Left renal cortex interstitium (tissue), 4 donors: ENCODE measurements at places on chromosomes 6 and 20.

DNA sequence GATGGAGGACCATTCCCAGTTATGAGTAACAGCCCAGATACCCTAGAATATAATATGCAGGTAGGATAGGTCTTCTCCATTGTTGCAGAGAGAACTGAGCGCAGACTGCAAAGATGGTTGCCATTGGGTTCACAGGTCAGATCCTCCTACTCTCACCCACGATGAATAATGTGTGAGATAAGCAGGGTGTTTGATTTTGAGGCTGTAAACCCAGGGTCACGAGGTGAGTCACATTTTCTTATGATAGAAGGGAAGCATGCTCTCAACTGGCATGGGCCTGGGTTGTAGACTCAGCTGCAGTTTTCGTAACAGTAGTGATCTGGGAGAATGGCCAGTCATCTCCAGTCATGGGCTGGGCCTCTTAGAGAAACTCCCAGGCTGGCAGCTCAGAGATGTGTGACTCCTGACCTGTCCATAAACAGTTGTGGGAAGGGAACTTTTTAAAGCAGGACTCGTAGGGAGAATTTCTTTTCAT is 74.2 kb downstream of the CD164 start:
- no peak for DNase-seq

DNA sequence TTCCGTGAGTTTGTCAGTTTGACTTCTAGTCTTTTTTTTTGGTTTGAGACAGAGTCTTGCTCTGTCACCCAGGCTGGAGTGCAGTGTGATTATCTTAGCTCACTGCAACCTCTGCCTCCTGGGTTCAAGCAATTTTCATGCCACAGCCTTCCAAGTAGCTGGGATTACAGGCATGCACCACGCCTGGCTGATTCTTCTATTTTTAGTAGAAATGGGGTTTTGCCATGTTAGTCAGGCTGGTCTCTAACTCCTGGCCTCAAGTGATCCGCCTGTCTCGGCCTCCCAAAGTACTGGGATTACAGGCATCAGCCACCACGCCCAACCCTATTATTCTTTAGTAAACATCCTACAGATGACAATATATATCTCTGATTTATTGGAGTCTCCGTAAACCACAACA is 506.5 kb downstream of the PREX1 start:
- no peak for DNase-seq

- no peak for DNase-seq
Measured at GRCh38 chr6:168364793-168365421, 45.3 kb upstream of the DACT2 start.

DNA sequence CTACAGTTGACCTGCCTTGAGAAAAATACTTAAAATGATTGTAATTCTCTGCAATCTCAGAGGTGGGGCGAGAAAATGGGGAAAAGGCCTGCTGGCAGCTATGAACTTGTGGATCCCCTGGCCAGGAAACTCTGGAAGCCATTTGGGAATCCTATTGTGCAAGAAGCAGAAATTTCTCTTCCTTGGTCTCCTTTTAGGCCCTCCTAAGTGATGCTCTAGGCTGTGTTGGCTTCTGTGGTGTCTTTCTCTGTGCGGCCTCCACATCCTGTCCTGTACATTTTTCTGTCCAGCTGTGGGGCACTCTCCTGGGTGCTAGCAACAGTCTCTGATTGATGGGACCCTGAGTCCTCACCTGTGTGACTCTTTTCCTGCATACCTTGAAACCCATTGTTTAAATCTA is 290.9 kb downstream of the FARS2 start:
- no peak for DNase-seq

DNA sequence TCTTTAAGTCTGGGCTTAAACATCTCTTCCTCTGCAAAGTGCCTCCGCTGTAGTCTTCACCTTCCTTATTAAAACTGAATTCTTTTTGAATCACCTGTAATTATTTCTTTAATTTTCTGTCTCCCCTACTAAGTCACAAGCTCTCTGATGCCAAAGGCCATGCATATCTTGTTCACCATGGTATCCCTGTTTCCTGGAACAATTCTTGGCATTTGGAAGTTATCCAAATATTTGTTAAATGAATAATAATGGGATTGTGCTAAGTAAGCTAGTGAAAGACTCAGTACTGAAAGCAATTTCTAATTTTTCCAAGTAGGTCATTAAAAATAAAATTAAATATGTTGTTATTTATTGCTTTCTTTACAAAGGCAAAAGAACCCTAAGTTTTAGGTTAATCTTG is 12.2 kb downstream of the SNAP91 start:
- DNase-seq: no peak

- no peak for DNase-seq
Measured at GRCh38 chr6:121344539-121344938, 10.3 kb upstream of the TBC1D32 start.

GRCh38 chr6:159969204-159969912 is 476 bp downstream of the IGF2R start:
- DNase-seq: no peak

GRCh38 chr20:53872561-53873229 is 197.7 kb downstream of the BCAS1 start:
- no peak for DNase-seq

GRCh38 chr20:57048027-57048869 is 218.2 kb downstream of the BMP7 start:
- DNase-seq: no peak

- DNase-seq: peak; percentile 11
Measured at GRCh38 chr20:60138256-60139220, 180.3 kb downstream of the CDH26 start.

- DNase-seq: no peak
Measured at GRCh38 chr20:59676126-59676850, 71.9 kb downstream of the PHACTR3 start.

DNA sequence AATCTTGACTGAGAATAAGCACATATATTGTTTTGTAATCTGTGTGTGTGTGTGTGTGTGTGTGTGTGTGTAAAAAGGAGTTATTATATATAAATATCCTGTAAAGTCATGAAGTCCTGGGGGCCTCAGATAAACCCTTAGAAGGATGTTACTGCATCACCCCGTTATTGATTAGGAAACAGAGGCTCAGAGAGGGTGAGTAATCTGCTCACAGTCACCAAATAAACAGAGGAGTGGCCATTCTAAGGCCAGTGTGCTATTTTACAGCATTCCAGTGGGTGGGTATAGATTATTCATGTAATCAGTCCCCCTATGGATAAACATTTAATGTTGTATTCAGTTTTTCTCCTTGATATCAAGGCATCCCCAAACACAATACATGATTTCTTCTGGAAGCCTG is 87.1 kb downstream of the CDC5L start:
- DNase-seq: no peak

GRCh38 chr20:63846128-63846771 is 15.0 kb upstream of the ABHD16B start:
- no peak for DNase-seq

GRCh38 chr6:32941214-32941768 is 463 bp upstream of the HLA-DMB start:
- DNase-seq: no peak

DNA sequence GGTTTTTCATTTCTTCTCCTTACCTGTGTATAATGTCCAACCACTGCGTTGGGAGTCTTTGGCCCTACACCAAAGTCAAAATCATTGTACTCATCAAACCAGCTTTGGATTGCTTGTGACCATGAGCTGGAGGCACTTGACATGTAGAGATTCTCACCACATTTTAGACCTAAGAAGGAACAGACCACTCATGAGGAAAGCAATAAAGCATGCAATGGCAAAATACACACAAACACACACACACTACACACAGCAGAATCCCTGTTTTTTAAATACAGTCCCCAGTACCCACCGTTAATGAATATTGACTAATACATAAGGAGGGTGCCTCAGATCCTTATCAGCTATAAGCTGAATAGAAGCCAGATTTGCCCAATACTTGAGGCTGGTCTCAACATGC is 10.5 kb downstream of the CRISP3 start:
- DNase-seq: no peak

DNA sequence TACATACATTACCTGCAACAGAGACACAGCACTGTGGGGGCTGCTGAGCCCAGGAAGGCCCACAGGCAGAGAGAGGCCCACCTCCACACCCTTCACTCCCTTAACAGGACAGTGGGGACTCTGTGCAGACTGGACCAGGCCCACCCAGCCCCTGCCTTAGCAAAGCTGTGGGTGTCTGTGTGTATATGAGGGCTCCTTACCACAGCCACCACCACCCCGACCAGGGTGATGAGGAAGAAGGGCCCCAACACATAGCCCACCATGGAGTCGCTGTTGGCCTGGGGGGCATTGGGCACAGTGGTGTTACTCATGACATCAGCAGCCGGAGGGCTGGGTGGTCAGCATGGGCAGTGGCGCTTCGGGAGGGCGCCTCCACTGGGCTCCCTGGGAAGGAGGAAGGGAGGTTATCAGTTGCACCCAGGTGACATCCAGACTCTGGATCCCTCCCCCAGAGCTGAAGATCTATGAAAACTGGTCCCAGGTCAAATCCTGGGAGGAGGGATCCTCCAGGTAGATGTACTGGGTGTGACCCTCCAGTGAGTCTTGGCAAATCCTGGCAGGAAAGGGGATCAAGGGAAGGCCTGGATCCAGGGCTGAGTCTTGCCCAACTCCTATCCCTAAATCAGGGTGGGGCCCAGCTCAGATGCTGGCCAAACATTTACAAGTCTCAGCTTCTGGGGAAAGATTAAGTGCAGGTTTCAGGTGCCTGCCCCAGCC is 1.2 kb downstream of the SMIM29 start:
- no peak for DNase-seq

GRCh38 chr6:170346649-170347048 is 40.1 kb downstream of the FAM120B start:
- no peak for DNase-seq

DNA sequence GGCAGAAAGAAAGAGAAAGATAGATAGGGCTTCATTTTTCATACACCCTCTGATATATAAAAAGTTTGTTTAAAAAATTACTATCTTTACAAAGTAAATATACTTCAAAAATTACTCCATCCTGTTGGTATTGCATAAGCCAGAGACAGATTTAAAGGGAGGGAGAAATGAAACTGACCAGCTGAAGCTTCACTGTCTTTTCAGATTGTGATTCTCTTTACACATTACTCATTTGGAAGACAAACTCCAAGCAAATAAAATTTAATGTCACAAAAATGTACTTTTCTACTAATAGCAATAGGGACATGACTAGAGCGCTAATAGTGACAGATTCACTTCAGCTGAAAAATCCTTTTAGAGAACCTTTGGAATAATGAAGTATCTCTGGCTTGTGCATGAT is 38.6 kb upstream of the MARCKS start:
- DNase-seq: no peak

DNA sequence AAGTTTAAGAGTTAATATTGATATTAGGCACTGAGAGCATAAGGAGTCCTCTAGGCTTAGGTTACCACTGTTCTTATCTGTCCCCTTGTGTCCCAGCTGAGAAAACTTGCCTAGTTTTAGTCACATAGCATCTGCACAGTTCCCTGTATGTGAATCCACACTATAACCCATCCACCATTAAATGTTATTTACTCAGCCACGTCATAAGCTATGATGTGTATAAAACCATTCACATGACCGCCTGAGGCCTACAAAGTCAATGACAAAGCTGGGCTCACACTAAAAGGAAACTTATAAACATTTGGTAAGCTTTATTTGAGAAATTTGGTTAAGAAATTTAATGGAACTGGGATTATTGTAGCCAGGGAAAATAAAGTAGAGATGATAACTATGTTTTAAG is 59.2 kb upstream of the TFAP2D start:
- DNase-seq: no peak

DNA sequence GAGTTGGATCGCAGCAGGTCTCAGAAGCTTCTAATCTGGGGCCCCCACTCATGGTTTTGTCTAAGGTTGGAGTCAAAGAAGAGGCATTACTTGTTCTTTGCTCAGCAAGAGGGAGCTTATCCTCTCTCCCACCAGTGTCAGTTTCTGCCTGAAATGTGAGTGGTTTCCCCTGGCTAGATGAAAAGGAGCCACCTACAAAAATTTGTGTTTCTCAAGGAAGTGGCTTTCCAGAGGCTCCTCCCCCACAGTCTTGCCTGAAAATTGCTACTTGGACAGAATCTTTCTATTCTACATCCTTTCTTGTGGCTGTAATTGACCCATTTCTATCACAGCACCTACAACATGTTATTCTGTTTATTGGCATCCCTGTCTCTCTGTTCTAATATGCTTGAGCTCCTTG is 37.9 kb downstream of the SCML4 start:
- no peak for DNase-seq

DNA sequence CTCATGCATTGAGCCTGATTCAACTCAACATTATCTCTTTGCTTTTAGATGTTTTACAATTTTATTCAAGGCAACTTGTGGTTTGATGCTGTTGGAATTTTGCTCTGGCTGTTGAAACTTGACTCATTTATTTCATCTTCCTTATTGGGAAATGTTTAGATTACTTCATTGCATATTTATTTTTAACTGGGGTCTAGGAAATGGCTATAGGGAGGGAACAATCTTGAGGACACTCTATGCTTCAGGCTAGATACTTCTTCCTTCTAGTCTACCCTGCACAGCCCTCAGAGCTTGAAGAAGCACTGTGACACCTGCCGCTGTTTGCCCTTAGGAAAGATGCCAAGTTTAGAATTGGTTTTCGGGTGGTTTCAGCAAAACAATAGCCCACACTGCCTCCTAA is 183.4 kb downstream of the ADGRG6 start:
- no peak for DNase-seq

GRCh38 chr6:11236076-11236750 is 3.7 kb upstream of the NEDD9 start:
- DNase-seq: no peak
